ENCODE measurements at places on chromosomes 6 and 20.

DNA sequence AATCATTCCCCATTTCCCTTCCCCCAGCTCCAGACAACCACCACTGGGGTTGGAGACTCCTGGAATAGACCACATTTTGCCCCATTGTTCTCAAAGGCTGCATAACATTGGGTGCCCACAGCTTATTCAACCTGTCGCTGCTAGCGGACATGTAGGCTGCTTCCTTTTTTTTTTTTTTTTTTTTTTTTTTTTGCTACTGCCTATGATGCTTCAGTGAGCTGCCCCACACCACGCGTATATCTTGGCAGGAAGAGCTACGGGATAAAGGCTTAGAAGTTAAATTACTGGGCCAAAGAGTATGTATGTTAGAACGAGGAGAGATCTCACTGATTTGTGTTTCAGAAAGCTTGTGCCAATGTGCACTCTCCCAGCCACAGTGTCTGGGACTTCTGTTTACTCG, 7.0 kb downstream of the LBP start:
- no peak for DNase-seq

DNA sequence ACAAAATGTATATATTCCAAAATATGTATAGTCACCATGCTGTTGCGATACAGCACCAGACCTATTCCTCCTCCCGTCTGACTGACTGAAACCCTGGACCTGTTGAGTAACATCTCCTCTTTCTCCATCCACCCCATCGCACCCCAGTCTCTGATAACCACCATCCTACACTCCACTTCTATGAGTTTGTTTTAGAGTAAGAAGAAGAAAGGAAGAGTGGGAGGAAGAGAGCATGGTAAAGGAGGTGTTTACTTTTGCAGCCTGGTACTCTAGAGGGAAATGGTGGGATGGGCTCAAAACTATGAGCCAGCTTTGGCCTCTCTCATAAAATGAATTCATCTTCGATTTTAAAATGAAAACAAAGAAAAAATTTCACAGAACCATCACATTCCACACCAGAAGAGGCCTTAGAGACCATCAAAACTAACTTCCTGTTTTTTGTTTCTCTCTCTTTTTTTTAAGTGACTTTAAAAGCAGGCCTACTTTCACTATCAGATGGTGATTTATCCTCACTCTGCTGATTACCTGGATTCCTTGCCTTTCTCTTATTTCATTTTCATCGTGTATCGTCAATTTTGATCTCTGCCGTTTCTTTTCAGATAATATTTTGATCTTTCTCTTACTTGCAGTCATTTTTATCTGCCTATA, 16.8 kb upstream of the FUCA2 start:
- DNase-seq: no peak

DNA sequence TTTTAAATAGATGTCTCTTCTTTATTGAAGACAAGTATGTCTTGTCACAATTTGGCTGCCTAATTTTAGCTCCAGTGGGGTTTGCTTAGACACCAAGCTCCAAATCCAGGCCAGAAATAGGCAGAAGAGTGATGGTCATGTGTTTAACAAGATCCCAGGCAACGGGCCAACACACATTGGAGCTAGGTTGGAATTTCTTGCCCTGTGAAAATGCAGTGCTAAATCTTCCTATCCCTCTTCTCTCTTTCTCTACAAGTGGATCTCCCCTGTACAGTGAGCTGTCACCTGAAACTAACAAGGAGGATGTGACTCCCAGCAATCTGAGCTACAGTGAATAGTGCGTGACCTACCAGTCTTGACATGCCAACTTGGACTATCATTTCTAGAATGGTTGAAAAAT, 65.3 kb upstream of the VGLL2 start:
- DNase-seq: no peak

DNA sequence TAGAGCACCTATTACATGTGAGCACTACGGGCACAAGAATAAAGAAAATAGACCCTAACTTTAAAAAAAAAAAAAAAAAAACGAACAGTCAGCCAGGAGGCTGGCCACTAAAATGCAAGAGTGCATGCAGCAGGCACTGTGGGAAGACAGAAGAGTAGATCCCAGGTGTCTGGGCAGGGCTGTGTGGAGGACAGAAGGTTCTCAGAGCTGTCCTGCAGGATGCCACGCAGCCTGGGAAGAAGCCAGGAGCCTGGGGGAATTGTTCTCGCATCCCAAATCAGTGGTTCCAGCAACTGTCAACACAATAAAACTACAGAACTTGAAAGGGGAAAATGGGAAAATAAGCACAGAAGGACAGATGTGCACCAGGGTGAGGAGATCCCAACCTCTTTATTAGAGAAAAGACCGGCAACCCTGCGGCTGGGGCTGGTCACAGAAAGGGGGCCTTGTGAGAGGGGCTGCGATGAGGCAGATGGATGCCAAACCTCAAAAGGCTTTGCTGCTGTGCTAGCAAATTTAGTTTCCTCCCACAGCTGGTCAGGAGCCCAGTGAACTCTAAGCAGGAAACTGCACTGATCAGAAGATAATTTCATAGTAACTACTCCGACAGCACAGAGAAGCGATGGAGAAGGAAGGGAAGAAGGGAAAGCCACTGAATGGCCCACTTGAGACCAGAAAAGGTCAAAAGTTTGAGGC, 30.9 kb downstream of the MAP3K5 start:
- peak; percentile 20 for DNase-seq

GRCh38 chr20:44231713-44232468, 15.2 kb upstream of the GDAP1L1 start:
- DNase-seq: no peak

- DNase-seq: no peak
These were observed 7.3 kb upstream of the YTHDF1 start for GRCh38 chr20:63223121-63223825.

DNA sequence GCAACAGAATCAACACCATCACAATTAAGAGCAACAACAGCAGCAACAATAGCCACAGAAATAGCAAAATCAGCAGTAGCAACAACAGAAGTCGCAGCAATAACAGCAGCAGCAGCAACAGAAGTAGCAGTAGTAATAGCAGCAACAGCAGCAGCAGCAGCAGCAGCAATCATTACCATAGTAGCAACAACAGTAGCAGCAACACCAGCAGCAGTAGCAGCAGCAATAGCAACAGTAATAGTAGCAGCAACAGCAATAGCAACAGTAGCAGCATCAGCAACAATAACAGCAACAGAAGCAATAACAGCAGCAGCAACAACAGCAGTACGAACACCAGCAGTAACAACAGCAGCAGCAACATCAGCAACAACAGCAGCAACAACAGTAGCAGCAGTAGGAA, 39.8 kb downstream of the SLC22A2 start:
- DNase-seq: no peak

DNA sequence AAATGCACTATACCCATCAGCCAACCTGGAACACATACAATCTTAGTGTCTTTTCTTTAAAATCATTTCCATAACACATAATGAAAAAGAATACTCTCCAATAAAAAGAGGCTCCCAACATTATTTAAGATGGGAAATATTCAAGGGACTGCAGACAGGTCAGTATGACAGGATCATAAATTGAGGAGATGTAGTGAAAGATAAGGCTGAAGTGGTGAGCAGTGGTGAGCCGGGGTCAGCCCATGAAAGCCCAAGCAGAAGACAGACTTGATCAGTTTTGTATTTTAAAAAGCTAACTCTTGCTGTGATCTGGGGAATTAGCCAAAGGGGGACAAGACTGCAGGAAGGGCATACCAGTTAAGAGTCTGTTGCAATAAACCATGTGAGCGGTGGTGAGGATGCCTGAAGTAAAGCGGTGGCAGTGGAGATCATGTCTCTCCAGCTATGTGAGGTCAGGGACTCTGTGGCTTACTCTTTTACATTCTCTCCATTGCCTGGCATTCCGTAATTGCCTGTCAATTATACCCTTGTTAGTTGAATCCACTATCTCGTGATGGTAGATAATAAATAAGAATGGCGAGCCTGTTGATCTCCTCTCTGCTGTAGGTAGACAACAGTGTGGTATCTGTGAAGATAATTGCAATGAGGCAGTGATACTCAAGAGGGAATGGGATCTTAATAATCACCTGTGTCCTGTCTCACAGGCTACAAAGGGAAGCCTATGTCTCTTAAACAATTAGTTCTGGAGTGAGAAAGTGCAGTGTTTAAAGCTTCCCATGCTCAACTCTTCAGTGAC, 97.4 kb downstream of the FILIP1 start:
- no peak for DNase-seq

DNA sequence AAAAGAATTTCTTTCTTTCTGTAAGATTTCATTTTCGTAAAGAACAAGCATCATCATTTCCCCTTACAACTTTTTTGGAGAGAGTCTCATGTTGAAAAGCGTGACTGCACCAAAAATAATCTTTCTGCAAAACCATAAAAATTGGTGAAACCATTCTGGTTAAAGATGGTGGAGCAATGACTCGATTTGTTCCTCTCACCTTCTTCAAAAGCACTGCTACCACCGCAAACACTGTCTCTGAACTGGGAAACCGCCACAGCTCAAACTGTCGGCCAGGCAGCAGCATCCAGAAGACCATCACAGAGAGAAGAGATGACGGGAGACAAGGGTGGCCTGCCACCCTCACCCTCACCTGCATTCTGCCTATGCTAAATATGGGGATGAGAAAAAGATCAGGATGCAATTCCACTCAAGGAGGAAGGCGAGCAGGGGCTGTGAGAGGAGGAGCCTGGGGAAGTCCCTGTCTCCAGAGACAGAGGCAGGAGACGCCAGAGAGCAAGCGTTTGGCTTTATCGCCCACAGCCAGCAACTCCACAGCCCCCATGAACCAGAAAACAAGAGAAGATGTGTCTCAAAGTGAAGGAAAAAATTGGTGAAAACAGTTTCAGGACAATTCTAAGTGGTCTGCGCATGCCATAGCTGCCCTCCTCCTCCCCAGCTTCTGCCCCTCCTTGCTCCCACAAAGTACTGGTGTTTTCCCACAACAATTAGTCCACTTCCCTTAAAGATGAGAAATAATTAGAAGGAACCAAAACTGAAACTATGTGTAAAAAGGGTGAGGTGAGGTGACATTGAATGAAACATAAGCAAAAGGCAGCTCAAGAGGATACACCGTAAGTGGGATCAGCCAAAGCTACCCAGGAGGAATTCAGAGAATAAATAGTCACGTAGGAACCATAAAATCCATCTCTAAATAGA, 255.5 kb downstream of the KIF16B start:
- DNase-seq: no peak
